ENCODE measurements at places on chromosomes 1 and 21.

DNA sequence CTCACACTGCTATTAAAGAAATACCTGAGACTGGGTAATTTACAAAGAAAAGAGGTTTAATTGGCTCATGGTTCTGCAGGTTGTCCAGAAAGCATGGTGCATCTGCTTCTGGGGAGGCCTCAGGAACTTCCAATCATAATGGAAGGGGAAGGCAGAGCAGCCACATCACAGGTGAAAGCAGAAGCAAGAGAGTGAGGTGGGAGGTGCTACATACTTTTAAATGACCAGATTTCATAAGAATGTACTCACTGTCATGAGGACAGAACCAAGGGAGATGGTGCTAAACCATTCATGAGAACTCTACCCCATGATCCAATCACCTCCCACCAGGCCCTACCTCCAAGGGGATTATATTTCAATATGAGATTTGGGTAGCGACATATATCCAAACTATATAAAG lies 55.7 kb downstream of the MRPL39 start:
- no peak for DNase-seq

DNA sequence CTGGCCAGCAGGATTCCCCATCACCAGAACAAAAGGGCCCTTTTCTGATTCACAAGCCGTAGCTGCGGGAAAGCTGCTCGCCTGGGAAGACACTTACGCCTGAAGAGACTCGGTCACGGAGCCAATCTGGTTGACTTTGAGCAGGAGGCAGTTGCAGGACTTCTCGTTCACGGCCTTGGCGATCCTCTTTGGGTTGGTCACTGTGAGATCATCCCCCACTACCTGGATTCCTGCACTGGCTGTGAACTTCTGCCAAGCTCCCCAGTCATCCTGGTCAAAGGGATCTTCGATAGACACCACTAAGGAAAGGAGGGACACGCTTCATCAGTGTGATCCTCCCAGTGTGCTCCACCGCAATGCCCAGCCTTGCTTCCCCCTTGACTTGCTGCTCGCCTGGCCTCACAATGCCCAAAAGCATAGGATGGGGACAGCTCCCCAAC lies 14.7 kb downstream of the ENO1 start:
- DNase-seq, result no peak

DNA sequence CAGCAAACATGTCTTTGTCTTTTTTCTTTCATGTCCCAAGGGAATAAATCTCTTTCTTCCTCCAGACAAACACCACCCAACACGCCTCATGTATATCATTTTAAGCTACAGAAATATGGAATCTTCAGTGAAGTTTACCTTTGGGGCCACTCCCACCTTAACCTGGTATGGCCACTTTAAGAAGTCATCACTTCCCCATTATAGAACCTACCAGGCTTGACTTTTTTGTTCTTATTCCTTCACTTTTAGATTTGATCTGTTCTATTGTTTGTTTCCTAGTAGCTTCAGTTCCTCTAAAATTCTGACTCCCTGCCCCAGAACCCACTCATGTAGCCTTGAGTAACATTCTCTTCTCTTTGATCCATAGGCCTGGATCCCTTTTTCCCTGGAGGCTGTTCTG lies 226.3 kb downstream of the HLX start:
- no peak for DNase-seq

DNA sequence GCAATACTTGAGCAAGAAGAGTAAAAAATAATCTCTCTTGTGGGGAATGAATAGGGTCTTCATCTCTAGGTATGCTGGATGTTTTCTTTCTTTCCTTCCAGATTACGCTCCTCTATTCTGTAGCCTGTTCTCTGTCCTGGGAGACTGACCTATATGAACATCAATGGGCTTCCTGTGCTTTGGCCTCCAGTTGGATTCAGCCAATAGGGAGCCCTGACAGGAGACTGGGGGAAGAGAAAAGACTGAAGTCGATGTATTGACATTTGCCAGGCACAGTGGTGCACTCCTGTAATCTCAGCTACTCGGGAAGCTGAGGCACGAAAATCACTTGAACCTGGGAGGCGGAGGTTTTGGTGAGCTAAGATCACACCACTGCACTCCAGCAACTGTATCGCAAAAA lies 17.6 kb downstream of the SEMA6C start:
- DNase-seq, result no peak

GRCh38 chr21:34915364-34915841 lies 133.7 kb downstream of the RUNX1 start:
- no peak for DNase-seq

DNA sequence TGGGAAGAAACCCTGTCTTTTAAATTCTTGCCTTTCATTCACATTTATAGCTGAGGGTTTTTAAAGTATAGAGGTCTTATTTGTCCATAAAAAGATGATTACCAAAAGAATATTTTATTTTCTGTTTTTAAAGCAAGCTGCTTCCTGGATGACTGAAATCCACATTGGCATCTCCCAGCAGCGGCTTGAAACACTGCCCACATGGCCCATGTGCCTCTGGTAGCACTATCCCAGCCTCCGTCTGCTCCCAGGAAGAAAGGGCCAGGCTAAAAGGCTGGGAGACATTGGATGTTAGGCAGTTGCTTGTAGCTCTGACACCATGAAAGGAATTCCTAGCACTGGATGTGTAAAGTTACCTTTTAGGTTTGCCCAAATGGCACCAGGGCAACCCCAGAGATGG lies 169.9 kb upstream of the CACNA1E start:
- no peak for DNase-seq

DNA sequence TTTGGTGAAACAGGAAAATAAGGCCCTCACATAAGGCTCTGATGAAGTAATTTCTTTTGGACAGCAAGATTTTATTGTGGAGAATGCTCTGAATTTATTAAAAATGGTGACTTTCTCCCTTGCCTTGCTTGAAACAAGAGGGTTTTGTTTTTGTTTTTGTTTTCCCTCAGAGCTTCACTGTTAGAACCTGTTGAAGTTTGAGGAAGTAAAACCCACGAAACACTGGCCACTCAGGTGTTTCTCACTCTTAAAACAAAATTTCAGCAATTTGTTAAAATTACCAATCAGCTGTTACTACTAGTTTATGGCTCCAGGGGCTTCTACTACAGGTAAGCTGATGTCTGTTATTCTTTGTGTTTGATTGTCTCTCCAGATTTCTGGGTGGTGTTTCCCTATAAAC lies 112.6 kb upstream of the B3GALT2 start:
- DNase-seq, result no peak

DNA sequence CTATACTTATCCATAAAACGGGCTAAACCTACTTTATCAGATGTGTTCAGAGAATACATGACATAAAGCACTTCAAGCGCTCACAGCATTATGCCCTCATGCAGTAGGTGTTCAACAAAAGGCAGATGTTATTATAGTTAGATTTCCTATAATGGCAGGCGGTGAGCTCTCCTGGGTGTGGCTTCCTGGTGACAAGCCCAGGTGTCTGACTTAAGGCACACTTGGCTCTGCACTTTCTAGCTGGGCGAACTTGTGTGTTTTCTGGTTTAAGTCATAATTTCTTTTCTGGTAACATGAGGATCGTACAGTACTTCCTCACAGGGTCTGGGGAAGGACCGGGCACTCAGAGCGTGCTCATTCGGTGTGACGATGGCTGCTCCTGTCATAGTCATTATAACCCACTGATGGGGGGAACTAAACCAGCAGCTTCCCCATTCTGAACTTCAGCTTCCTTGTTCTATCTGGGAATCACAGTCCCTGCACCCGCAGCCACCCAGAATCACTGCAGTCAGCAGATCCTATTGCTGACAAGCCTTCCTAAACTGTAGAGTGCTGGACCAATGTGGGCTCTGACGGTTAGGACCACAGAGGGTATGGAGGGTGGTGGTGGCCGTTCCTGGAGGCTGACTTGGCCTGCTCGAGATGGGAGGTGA lies 52.8 kb downstream of the IGSF21 start:
- DNase-seq, result no peak

GRCh38 chr1:46344481-46344880 lies 3.9 kb downstream of the NSUN4 start:
- no peak for DNase-seq

DNA sequence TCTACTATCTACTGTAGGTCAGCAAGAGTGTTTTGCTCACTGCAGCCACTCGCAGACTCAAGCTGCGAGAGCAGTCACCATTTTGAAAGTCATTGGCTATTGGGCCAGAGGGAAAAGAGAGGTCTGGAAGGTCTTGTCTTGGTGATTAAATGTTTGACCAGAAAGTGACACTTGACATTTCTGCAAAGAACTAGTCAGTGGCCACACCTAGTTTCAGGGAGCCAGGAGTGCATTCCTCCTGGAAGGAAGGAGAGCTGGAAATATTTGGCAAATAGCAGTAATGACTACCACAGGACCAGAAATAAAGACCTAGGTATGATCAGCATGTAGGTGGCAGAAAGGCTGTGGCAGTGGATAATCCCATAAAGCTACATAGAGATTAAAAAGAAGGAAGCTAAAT lies 440.0 kb upstream of the PLXNA2 start:
- no peak for DNase-seq

- DNase-seq, result no peak
Measured at GRCh38 chr21:28333578-28334075, 659.0 kb downstream of the LTN1 start.

- peak; percentile 91 for DNase-seq
Measured at GRCh38 chr21:33588485-33589335, at the start of gene DONSON. Gene DONSON (minus strand): TSS chr21:33588684. CDS start chr21:33588641, 43 bp downstream.

- DNase-seq, result no peak
Measured at GRCh38 chr1:196209983-196210382, 398.3 kb downstream of the KCNT2 start.

DNA sequence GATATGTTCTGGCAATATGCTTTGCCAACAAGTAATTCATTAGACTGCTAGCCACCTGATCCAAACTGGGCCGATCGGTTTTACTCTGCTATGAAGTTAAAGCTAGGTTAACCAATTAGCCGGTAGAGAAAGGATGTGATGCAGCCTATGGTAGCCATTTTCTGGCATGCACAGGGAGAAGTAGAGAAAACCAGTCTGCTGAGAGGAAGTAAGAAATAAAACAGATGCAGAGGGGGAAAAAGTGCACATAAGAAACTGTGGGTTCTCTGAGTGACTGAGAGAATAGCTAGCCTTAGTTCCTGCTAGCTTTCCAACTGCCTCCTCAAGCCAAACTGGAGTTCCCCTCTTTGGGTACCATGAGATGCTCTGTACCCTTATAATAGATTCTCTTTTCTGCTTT lies 52.8 kb downstream of the ARID4B start:
- DNase-seq, result no peak

DNA sequence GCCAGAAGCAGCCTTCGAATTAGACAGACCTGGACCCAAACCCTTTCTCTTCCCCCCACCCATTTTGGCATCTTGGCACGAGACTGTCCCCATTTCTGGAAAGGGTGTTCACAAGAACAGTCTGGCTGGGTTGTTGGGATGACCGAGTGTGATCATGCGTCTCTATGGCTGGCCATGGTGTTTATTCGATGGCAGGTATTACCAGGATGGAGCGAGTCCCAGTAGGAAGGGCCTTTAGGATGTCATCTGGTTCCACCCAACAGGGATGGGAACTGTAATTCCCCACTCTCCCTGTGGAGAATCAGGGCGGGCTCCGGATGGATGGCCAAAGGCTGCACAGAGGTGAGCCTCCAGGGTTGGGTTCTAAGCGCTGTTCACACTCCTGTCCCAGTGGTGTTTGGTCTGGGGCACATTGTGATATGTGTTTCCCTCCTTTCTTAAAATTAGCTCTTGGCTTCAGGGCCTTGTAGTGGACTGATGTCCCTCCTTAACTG lies 33.4 kb upstream of the ATP5PO start:
- no peak for DNase-seq

- DNase-seq, result no peak
Measured at GRCh38 chr1:220695426-220695825, 5.3 kb downstream of the C1orf115 start.

DNA sequence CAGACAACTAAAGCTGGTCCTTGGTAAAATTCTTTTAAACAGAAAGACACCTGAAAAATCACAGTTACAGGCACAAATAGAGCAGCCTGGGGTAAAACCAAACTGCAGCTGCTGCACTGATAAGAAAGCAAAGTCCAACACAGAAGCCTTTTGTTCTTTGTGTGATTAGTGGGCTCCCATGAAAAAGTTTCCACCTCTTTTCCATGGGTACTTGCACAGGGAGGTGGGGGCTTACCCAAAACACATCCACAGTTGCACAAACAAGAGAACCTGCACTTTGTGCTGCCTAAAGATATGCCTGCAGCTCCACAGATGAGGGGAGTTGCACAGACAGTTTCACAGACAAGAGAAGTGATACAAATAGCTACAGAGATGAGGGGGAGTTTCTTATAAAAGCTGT lies 106.7 kb upstream of the SLC5A9 start:
- DNase-seq, result no peak

DNA sequence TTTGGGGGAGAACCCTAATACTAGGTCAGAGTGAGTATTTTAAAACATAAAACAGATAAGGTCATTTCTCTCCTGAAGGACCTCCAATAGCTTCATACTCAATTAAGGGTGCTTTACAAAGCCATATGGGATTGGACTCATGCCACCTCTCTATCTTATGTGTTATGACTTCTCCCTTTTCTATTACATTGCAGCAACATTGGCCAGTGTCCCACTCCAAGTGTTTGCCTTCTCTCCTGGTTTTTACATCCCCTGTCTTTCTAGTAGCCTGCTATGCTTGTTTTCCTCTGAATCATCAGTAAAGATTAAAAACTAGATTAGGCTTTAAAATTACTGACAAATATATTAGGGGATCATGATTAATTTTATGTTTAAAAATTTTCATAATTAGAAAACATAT lies 66.6 kb downstream of the SCMH1 start:
- DNase-seq, result no peak

- peak; percentile 51 for DNase-seq
Measured at GRCh38 chr1:58515794-58516401, 30.6 kb downstream of the OMA1 start.

GRCh38 chr1:229714964-229715603 lies 89.0 kb downstream of the URB2 start:
- peak; percentile 35 for DNase-seq

DNA sequence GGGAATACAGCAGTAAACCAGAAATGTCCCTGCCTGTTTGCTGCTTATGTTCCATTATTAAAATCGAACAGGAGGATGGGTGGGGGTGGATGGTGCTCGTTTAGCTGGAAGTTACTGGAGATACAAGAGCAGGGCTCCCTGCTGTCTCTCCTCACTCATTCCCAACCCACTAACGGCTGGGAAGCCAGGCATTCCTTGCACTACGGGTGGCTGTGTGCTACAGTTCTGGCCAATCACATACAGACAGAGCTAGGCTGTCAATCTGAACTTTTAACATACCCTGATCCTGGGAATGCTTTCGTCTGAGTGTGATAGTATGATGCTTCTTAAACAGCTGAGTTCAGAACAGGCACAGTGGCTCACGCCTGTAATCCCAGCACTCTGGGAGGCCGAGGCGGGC lies 7.0 kb downstream of the SIPA1L2 start:
- no peak for DNase-seq

- peak; percentile 37 for DNase-seq
Measured at GRCh38 chr21:45302082-45303061, 14.7 kb upstream of the POFUT2 start.

- DNase-seq, result no peak
Measured at GRCh38 chr1:165544996-165545395, 1.2 kb downstream of the LRRC52 start.

DNA sequence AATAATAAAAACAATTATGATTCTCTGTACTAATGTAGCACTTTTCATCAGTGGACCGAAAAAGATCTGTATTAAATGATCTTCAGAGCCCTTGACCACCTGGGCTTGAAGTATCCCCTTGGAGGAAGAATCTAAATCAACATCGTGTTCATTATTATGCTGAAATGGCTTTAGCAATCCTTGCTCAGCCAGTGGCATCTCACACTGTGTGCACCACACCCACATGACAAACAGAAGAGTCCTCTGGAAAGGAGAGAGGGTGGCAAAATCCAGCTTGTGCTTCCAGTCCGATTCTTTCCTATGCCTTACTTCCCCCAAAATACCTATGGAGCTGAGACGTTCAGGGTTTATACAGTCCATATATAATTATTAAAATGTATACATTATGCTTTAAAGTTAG lies 318.5 kb upstream of the RUNX1 start:
- no peak for DNase-seq

Measured in immature natural killer cell (primary cell).